ENCODE measurements at places on chromosomes 16 and 17. TPM values are rescaled to one million over a fixed set of nuclear protein-coding genes. Genes with fewer than 3 reads are reported as not detected.
A peak's percentile ranks its signal among the peaks of the same experiment; 100 is the strongest.

- no peak for DNase-seq
These were observed 2.3 kb downstream of the IL21R start for GRCh38 chr16:27404163-27404823.

GRCh38 chr16:51035110-51035498 is 116.0 kb downstream of the SALL1 start:
- peak; percentile 23 for DNase-seq

DNA sequence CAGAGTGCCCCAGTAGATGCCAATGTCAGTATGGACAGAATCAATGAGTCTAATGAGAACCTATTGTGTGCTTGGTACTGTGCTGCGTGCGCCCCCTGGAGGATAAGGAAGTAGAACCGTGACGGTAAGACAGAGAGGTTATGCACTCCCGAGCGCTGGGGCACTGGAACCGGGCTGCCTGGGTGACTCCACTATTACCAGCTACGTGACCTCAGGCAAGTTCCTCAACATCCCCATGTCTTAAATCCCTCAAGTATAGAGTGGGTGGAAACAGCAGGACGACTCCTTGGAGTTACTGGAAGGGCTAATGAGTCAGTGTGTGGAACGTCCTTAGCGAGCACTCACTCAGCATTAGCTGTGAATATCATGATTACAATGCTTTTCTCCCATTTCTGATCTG is 16.2 kb downstream of the CHST4 start:
- peak; percentile 32 for DNase-seq

- no peak for DNase-seq
These were observed 3.3 kb upstream of the FBXL20 start for GRCh38 chr17:39404542-39405378.

GRCh38 chr17:30345527-30346075 is 11.7 kb upstream of the TMIGD1 start:
- DNase-seq = no peak

GRCh38 chr17:49890077-49890821 is 42.4 kb upstream of the TAC4 start:
- peak; percentile 37 for DNase-seq

DNA sequence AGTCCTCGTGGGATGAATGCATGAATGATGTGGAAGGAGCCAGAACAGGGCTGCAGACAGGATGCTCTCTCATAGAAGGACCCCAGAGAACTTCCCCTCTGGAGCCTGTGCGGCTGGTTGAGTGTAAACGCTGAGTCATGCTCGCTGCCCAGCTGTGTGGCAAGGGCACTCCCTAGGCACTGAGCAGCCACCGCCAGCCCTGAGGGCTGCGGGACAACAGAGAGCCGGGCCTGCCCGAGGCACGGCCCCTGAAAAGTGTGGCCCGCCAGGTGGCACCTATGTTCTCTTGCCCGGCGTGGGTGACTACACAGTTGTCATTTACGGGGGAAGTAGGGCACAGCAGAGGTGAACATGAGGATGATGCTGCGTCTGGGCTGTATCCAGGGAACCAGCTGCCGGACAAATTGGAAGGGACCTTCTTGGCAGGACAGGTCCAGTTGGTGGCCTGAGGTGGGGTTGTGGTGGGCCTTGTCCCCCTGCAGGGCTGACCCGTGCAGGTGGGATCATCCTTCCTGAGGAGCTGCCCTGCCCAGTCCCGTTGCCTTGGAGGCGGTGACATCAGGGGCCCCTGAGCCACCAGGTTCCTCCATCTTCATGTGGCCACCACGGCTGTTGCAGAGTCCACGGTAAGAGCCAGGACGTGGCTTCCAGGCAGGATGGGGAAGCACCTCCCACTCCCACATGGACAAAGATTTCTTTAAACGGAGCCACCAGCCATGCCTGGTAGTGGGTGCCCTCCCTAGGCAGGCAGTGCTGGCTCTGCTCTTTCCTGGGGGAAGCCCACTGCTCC is 94.8 kb upstream of the CBX4 start:
- no peak for DNase-seq

DNA sequence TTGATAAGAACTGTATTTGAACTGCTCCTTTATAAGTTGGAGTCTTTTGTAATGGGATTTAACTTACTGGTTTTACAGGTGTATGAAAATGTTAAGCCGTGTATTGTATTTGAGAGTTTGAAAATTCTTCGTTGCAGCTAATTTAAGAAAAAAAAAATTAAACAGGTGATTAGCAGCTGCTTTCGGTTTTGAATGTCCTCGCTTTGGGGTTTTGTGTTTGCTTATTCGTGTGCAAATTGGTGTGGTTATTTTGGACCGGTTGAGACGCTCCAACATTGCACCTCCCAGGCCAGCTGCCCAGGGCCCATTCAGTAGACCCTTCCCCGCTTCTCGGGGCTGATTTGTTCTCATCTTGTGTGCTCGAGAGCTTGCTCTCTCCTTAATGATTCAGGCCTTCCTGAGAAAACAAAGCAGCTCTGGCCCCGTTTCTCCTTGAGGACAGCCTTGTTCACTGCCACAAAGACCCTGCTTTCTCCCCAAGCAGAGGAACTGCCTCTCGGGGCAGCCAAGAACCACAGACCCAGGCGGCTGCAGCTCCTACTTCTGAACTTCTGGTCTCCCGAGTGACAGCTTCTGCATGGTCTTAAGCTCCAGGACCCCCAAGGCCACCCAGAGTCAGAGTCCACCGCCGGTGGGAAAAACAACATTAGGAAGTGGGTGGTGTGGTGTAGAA is 100.5 kb downstream of the MSI2 start:
- no peak for DNase-seq

GRCh38 chr16:87853411-87854052 is 15.8 kb downstream of the SLC7A5 start:
- peak; percentile 96 for DNase-seq

GRCh38 chr17:49333804-49334203 is 28.2 kb downstream of the ZNF652 start:
- no peak for DNase-seq

- peak; percentile 66 for DNase-seq
These were observed 490 bp downstream of the GID4 start for GRCh38 chr17:18039535-18040260.

DNA sequence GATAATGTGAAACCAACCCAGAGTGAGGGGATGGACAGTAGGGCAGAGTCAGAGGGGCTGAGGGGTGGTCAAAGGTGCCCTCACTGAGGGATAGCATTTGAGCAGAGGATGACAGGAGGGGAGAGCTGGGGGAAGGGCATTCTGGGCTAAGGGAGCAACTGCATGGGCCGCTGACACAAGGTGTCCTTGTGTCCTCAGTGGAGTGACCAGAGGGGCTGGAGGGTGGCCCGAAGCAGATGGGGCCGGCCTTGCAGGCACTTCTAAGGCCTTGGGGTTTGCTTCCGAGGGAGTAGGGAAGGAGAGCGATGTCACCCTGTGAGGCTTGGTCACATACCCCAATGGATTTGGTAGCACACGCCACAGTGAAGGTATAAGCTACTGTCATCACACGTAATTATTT is 10.0 kb downstream of the NUBP1 start:
- DNase-seq = no peak

GRCh38 chr16:49635591-49636581 is 220.0 kb downstream of the ZNF423 start:
- DNase-seq = no peak

GRCh38 chr17:64164596-64165285 is 34.8 kb upstream of the ERN1 start:
- DNase-seq = no peak

DNA sequence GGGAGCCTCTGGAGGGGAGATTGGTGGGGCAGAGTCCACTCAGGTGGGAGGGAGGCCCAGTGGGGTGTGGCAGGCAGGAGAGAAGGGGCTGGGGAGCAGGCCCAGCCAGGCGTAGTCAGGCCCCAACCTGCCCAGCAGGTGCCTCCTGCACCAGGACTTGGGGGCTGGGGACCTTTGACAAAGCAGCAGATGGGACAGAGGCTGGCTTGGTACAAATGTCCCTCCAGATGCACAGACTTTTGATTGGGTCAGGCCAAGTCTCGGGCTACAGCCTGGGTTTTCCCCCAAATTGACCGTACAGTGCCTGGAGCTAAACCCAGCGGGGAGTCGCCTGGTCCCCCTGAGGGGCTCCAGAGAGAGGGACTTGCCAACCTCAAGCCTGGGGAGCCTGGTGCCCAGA is 411 bp downstream of the GGT6 start:
- no peak for DNase-seq

DNA sequence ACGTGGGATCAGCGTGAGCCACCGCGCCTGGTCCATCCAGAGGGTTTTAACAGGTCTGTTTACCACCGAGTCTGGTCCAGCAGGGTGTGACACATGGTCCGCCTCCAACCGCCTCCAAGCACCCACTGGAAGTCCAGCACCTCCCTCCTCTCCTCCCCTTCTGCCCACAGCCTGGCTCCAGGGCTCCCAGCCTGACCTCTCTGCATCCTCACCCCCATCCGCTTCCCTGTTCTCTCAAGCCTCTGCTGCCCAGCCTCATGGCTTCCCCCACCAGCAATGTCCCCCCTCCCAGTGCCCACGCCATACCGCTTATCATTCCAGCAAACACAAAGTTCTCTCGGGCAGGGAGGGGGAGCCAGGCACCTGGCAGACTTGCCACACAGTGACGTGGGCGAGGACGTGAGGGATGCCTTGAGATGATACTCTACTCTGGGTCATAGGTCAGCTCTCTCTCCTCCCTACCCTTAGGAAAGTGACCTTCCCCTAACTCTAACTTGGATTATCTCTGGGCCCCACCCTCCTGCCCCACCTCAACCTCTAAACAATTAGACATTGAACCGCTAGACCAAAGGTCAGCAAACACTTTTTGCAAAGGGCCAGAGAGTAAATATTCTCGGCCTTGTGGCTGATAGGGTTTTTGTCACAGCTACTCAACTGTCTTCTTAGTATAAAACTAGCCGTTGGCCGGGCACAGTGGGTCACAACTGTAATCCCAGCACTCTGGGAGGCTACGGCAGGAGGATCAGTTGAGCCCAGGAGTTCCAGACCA is 23.1 kb downstream of the CDC42EP4 start:
- DNase-seq = peak; percentile 84

DNA sequence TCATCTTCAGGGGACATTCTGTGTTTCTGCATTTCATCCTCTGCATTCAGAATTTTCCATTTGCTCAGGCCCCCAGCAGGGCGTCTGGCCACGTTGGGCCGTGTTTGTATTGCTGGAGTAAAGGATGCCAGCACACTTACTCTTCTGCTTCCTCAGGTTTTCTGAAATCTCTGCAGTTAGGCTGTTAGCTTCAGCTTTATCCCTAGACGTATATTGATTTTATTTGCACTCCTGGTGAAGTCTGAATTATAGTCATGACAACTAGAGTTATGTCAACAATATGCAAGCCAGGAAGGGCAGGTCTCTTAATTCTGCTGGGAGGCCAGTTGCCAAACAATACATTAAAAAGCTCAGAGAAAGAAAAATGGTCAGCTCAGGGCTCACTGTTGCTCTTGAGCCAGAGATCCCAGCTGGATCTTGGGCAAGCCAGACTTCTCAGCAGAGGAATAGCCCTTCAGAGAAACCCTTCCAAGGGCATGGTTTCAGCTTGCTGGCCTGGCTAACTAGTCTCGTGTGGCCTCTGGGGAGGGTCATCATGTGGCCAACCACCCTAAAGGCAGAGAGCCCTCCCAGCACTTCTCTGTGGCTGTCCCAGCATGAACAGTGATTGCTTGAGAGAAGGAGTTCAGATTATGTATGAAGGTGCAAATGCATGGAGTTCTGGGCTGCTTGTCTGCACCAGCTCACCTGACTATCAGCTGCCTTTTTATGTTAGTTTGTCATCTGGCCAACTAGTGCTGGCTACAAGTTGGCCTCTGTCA is 110.2 kb upstream of the CACNG5 start:
- DNase-seq = no peak

DNA sequence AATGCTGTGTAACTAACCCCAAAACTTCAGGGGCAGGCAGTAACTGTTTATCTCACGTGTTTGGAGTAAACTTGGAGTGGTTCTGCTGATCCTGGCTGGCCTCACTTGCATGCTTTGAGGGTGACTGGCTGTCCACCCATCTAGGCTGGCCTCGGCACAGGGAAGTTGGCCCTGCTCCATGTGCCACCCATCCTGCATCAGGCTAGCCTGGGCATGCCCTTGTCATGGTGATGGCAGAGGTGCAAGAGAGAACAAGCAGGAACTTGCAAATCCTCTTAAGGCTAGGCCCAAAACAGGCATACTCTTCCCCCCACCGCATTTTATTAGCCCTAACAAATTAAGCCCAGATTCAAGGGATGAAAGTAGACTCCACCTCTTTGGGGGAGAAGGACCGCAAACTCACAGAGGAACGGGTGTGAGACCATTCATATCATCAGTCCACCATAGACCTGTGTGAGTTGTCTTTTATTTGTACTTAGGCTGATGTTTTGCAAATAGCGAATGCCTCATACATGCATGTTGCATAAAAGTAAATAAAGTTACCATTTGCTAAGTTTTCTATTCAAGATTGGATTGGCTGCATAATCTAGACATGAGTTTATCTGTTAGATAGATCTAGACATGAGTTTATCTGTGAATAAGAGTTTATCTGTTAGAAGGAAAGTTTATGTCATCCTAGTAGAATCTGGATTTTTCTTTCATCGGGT is 221.0 kb downstream of the CCDC182 start:
- peak; percentile 77 for DNase-seq

DNA sequence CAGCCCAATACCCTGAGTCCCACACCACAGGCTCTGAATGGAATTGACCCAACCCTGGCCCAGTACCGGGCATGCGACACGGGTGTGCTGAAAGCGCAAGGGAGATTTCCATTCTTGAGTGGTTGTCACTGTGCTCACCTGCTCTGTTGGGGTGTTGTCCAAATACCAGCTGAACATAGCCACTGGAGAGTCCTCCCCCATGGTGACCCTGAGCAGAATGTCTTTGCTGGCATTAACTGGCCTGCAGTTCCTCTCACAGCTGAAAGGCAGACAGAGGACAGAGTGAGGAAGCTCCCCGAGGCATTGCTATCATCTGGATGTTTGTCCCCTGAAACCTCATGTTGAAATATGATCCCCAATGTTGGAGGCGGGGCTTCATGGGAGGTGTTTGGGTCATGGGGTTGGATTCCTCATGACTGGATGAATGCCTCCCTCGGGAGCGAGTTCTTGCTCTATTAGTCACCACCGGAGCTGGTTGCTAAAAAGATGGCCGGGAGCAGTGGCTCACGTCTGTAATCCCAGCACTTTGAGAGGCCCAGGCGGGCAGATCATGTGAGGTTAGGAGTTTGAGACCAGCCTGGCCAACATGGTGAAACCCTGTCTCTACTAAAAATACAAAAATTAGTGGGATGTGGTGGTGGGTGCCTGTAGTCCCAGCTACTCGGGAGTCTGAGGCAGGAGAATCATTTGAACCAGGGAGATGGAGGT is 57.3 kb upstream of the BCO1 start:
- peak; percentile 72 for DNase-seq

GPR142 gene
- total RNA-seq = not detected

OR2C1 gene
- total RNA-seq = 0.36 TPM

HCRT gene
- not detected for total RNA-seq

KIF19 gene
- total RNA-seq = 0.16 TPM

TPSB2 gene
- 18.1 TPM for total RNA-seq

CCL4 gene
- 1.0 TPM for total RNA-seq

KLHL10 gene
- not detected for total RNA-seq

KRT9 gene
- not detected for total RNA-seq

TPSD1 gene
- not detected for total RNA-seq

UBB gene
- 665 TPM for total RNA-seq

SLC22A31 gene
- not detected for total RNA-seq

FUS gene
- total RNA-seq = 213 TPM

CDYL2 gene
- total RNA-seq = 1.8 TPM
